ENCODE measurements at places on chromosomes 2 and 18.

GRCh38 chr2:46194856-46195255 is 102.4 kb upstream of the EPAS1 start:
- no peak for DNase-seq

GRCh38 chr2:120862201-120863060 is 126.8 kb downstream of the GLI2 start:
- DNase-seq = no peak

DNA sequence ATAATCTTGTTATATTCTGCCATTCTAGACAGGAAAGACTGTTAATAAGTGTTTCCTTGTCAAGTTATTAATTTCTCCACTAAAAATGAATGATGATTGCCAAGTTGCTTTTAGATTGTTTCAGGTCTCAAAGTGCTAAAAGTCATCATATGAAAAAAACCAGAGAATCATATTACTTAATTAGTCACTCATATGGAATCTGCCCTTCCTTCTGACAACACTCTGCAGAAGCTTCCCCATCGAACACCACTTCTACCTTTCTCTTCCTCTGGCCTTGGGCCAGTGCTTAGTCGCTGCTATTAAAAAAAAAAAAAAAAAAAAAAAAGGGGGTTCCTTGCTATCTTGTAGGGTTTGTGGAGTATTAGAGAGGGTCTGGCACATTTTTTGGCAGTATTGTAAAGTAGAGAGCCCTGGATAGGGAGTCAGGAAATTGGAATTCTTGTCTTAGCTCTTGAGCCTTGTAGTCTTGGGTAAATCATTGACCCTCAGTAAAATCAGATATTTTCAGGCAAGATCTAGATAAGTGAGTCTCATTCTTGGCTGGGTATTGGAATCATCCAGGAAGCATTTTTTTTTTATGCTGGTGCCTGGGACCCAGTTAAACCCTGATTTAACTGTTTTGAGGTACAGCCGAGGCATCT is 141.7 kb upstream of the CCDC68 start:
- no peak for DNase-seq

- peak; percentile 36 for DNase-seq
These were observed 132.9 kb upstream of the MGAT5 start for GRCh38 chr2:134120733-134121630.

DNA sequence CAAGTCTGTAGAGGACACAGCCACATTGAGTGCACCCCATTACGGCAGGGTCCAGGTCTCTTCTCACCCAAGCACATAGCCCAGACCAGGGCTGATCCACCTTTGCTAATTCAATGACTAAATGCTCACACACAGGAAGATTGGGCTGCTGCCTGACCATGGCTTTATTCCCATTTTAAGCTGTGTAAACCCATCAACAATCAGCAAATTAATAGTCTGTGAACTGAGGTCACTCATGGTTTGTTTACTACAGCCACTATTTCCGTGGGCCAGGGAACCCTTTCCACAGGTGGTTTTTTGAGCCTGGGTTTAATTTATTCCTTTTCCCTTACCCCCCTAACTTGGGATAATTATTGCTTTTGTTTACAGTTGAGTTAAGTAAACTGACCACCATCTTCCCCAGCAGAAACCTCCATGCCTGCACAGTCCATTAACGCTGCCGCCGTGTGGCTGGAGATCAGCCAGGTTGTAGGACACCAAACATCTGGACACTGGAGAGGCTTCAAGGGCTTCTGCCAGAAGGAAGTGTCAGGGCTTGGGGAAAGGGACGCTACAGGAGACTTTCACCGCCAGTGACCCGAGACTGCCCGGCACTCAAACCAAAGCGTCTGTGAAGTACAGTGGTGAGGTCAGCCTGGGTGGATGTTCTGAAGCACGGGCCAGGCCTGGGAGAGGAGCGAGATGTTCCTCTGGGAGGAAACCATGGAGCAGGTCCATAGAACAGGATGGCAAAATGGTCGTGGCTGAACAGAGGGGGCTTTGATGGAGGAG is 282.9 kb downstream of the DYSF start:
- no peak for DNase-seq

DNA sequence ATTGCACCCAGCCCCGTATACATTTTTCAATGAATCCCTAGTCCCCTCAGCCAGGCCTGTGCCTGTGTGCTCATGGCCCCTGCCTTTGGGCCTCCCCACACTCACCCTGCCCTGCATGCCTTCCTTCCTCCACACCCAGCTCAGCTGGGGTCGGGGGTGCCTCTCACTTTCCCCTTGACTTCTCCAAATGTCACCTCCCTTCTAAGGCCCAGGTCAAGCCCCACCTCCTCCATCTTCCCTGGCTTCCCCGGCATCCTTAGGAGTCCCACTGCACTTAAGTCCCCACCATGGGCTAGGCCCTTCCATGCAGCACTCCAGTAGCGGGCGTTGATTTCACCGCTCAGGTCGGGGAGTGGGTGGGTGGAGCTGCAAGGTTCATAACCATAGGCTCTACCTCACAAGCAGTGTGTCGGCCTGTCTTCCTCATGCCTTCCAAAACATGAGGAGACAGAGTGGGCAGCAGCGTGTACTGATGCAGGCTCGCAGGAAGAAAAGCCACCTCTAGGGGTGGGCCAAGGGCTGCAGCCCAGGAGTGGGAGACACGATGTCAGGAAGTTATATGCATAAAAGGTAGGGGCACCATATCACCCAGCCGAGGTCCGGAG is 47.7 kb downstream of the DNMT3A start:
- no peak for DNase-seq

- DNase-seq = no peak
These were observed 40.1 kb upstream of the AKAIN1 start for GRCh38 chr18:5237083-5237722.

- DNase-seq = no peak
These were observed 335.2 kb downstream of the AGPS start for GRCh38 chr2:177727577-177728398.

DNA sequence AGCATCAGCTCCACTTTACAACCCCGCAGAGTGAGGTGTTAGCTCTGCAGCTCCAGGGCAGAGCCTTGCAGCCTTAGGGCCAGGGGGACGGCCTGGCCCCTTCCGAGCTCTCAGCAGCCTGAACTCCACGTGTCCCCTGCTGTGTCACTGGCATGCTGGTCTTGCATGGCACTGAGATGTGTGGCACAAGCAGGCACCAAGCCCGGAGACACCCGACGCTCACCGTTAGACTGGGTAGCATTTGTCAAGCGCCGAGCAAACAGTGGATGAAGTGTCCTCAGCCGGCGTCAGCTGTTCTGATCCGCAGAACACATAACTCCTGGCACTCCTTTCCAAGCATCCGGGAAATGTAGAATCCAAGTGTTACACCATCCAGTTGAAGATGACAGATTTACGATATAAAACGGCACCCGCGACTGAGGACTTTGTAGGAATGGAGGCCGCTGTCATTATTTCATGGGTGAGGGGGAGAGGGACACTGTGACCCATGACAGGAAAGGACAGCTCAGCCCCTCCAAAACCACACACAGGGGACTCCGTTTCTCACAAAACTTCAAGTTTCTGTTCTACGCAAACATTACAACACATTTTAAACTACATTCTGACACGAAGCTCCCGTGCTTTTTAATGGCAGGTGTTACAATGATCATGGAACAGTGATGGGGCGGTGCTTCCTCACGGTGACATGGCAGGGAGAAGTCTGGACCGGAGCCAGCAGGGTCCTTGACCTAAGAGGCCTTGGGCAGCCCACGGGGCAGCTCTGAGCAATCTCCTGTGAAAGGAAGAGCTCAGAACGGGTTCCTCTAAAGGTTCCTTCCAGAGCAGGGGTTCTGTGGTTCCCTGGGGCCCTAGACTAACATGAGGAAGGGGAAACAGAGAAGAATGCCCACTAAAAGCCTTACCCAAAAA is 89.4 kb downstream of the HDAC4 start:
- DNase-seq = no peak

GRCh38 chr2:107466984-107467773 is 359.5 kb upstream of the RGPD4 start:
- DNase-seq = no peak

DNA sequence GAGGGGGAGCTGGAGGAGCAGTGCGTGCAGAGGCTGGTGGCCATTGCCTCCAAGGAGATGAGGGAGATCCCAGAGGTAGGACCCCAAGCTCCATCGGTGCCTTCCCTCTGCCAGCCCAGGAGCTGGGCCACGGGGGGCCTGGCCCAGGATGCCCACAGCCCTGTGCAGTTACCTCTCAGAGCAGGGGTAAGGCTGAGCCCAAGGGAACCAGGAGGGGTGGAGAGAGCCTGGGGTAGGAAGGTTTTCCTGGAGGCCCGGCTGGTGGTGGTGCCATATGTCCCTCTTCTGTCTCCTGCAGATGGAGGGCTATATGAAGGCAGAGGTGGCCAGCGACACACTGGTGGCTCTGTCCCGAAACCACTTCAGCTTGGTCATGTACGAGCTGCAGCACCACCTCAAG is 11.4 kb downstream of the MROH2A start:
- no peak for DNase-seq

DNA sequence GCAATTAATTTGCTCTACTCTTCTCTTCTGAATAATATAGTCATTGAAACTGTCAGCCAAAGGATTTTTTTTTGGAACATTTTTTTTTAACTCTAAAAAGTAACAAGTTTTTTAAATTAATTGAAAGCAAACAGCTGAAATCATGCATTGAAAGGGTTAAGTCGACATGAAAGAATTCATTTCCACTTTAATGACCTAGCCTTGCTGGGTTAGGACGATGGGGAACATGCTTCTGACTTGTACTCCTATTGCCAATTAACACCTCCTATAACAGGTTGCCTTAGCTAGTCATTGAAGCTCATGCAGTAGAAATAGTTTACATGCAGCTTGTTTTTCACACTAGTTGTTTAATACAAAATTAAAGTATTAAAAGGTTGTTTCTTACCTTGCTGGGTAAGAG is 47.8 kb downstream of the PSMD14 start:
- no peak for DNase-seq

DNA sequence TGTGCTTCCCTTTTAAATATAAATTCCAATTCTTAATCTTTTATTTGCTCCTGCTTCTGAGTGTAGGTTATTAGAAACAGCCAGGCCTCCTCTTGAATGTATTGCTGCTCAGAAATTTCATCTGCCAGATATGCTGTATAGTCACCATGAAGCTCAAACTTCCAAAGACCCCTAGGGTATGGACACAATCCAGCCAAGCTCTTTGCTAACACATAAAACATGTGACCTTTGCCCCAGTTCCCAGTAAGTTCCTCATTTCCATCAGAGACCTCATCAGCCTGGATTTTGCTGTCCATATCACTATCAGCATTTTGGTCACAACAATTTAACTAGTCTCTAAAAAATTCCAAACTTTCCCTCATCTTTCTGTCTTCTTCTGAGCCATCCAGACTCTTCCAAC is 75.2 kb downstream of the MAP2 start:
- no peak for DNase-seq

DNA sequence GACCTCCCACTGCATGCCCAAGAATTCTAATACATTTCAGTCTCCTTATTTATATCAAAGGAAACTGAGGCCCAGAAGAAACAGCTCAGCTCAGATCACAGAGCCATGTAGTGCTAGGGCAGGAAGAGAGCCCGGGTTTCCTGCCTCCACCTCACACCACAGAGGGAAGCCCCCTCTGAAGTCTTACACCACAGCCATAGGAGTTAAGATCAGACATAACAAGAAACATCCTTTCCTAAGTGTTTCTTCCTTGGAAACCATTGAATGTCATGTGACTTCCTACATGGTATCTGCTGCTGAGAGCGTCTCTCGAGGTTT is 102.1 kb downstream of the MTCL1 start:
- DNase-seq = no peak

DNA sequence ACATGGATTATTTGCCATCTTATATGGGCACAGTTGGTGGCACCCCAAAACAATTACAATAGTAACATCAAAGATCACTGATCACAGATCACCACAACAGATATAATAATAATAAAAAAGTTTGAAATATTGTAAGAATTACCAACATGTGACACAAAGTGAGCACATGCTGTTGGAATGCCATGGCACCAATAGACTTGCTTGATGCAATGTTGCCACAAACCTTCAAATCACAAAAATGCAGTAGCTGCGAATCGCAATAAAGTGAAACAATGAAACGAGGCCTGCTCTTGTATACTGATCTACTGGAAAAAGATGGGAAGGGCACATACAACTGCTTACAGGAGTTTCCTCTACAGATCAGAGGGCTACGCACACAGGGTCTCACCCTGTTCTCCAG is 32.2 kb upstream of the AMMECR1L start:
- DNase-seq = no peak

DNA sequence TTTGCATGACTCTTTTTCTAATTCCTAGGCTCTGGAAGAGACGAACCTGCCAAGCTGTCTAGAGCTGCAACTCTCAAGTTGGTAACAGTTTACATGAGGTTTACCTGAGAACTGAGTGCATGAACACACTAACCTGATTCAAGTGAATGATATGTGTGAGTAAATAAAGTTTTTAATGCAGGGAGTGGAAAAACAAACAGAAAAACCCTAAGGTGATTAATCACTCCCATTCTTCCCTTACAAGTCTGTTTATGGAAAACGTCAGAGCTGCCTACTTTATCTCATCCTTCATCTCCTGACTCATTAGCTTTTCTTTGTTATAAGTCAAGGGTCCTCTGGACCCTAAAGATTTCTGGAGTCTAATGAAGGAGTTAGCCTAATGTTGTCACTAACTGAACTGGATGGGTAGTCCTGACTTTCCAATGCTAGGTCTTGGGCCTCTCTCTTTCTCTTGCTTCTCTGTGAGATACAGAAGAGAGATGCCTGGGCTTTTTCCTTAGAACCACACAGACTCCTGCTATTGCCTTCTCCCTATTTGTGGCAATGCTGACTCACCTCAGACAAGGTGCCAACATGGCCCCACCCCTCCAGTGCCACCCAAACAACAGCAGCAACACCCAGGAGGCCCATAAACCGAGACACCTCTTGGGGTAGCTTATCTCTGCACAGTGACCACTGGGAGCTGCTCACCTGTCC is 952.4 kb downstream of the EPHA4 start:
- no peak for DNase-seq

All from central memory CD8-positive, alpha-beta T cell (primary cell).